ENCODE measurements at places on chromosomes 6 and 20. TPM values are rescaled to one million over a fixed set of nuclear protein-coding genes. Genes with fewer than 3 reads are reported as not detected.

BHLHE23 gene
- not detected for total RNA-seq

BNIP5 gene
- total RNA-seq: not detected

BCAS1 gene
- under 0.01 TPM for total RNA-seq

PLAGL1 gene
- 8.0 TPM for total RNA-seq

POPDC3 gene
- total RNA-seq: 6.7 TPM

MOCS3 gene
- 9.2 TPM for total RNA-seq

LST1 gene
- total RNA-seq: not detected

DNA sequence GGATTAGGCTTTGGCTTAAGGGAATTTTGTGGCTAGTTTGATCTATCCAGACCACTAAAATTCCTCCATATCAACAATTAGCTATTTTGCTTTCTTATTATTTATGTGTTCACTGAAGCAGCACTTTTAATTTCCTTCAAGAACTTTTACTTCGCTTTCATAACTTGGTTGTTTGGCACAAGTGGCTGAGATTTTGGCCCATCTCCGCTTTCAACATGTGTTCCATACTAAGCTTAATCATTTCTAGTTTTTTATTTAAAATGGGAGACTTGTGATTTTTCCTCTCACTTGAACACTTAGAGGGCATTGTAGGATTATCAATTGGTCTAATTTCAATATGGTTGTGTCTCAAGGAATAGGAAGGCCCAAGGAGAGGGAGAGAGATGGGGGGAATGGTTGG, 102.4 kb upstream of the HSF2 start:
- no peak for DNase-seq

GRCh38 chr6:72212686-72213085, 326.3 kb downstream of the RIMS1 start:
- DNase-seq: no peak

DNA sequence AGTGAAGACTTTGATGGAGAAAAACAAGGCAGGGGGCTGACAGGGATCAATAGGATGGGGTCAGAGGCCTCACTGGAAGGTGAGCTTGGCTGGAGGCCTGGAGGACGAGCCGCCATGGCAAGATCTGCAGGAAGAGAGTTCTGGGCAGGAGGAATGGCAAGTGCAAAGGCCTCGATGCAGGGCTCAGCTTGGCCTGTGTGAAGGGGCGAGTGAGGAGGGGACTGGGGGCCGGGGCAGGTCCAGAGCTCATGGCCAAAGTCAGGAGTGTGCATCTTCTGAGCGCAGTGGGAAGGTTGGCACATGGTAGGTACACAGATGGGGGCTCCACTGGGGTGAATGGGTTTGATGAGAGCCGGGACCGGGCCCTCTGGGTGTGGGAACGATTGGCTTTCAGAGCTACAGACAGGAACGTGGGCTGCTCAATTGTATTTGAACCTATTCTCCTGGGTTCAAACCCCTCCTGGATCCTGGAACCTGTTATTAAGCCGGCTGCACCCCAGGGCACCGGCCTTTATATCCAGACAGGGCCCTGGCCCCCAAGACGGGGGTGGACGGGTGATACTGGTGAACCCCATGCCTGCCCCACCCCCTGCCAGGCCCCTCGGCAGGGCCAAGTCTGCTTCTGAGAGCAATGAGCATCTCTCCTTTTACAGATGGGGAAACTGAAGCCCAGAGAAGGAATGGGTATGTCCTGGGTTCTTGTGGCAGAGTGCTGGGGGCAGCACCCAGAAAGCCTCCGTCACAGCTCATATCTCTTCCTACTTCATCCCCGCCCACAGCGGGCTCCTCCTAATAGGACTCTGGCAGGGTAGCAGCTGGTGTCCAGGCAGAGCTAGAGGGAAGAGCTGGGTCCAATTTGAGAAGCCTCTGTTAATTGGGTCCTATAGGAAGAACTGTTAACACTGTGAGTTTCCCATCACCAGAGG, 106.1 kb downstream of the CEBPB start:
- no peak for DNase-seq

DNA sequence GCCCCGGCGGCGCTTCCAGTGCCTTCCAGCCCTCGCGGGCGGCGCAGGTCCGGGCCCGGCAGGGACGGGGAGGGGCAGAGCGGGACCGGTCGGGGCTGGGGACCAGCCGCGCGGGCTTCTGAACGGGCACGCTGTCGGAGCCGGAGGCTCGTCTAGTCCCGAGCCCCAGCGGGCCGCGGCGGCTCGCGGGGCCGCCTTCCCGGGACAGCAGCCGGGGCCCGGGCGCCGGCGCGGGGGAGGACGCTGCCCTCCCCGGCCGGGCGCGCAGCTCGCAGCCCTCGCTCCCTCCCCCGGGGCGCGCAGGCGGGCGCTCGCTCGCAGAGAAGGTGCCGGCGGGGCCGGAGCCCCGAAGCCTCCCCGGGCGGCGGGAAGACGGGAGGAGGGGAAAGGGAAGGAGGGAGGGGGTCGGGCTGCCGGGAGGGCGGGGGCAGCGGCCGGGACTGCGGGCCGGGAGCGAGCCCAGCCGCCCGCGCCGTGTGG, 696 bp upstream of the SIRPA start:
- DNase-seq: peak; percentile 73

GRCh38 chr6:11869672-11870340, 91.2 kb upstream of the ADTRP start:
- peak; percentile 96 for DNase-seq

DNA sequence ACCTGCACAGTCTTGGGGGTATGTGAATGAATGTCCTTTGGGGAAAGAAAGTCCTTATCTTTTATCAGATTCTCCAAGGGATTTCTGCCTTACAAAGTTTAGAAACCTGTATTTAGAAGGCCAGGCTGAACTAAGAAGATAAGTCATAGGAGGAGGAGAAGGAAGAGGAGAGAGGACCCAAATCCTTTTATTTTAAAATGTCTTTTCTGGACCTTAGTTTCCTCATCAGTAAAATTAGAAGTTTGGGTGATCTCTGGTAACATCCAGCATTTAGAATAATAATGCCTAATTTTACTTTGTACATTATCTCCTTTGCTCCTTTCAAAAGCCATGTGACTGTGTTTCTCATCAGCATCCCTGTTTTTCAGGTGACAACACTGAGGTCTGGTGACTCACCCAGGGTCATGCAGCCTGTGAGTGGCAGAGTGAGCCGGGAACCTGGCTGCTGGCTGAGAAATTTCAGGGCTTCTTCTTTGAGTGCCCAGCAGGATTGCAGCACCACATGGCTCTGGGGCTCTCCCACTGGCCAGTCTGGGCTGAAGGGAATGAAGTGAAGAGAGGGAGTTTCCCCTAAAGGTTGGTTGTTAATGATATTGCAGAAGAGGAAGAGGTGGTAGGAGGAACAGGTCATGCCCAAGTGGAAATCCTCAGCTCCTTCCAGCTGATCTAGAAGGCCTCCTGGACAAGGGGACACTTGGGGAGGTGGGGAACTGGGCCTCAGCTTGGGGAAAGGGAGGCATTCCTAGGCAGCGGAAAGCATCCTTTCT, 34.0 kb downstream of the VEGFA start:
- DNase-seq: no peak

GRCh38 chr6:43671801-43672690, 15.5 kb downstream of the MRPS18A start:
- DNase-seq: peak; percentile 47

DNA sequence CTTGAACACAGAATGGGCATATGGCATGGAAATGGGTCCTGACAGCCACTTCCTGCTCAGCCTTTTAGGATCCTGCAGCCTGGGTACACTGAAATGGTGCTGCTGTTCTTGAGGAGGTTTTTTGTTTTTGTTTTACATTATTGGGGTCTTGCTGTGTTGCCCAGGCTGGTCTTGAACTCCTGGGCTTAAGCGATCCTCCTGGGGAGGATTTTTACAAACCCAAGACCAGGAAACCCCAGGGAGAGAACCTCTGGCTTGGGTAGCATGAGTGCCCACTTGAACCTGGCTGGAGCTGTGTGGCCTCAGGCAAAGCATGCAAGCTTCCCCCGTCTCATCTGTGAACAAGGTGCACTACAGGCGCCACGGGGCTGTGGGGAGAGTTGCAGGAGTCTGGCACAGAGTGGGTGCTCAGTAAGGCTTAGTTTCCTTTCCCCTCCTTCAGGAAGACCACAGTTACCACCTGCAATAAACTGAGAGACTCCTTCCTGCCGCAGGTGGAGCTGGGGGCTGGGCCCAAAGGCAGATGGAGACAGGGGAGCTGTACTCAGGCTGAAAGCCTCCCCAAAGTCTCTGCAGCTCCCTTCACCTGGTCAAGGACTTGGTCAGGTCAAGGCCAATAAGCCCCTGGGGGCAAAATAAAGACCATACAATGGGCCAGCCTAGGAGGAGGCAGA, 1.8 kb downstream of the SLA2 start:
- DNase-seq: no peak

GRCh38 chr6:94254689-94255088, 835.3 kb upstream of the EPHA7 start:
- DNase-seq: no peak

GRCh38 chr6:23003671-23004467, 434.5 kb downstream of the HDGFL1 start:
- no peak for DNase-seq

DNA sequence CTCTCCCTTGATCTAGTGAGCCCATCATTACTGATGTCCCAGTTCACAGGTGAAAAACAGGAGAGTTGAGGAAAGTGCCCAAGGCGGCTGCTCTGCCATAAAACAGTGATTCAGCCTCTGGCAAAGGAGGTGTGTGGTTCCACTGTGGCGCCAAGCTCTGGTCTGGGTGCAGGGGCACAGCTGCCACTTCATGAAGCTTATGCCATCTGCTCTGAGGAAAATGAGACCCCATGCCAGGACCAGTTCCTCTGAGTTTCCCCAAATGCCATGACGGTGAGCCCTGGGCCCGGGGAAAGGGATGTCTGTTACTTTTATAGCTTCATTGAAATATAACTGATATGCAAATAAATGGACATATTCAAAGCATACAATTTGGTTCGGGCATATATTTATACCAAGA, 33.7 kb upstream of the ZBP1 start:
- no peak for DNase-seq

DNA sequence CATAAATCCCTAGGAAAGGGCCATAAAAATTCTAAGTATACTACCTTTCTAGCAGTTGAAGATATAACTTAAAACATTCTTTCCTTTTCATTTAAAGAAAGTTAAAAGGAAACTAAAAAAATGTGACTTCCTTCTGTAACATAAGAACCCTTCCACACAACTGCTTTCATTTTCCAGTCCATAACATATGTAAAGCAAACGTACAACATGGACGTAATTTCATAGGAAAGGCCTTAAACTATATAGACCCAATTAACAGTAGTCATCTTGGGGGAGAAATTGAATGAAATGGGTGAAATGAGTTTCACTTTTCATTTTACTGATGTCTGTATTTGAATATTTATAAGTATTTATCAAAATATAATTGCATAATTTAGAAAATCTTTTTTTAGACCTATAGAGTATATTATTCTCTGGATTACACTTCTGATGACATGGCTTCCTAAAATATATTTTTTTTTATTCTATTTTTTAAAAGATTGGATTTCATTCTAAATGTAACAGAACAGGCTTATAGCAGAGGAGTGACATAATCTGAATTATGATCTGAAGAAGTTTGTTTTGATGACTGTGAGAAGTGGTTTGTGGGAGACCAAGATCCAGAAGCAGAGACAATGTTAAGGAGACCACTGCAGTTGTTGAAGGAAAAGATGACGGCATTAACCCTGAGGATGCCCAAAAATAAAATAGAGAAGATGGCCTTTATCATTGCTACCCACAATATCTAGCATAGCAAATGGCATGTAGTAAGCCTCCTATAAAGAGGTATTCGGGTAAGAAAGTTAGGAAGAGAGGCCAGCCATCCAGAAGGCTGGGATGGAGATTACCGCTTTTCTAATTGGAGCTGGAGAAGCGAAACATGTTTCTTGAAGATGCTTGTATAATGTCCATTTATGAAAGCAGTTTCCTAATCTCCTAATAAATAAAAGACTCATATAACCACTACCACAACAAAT, 260.4 kb downstream of the PTPRK start:
- DNase-seq: no peak

GRCh38 chr6:106103728-106104109, 17.6 kb downstream of the PRDM1 start:
- no peak for DNase-seq

DNA sequence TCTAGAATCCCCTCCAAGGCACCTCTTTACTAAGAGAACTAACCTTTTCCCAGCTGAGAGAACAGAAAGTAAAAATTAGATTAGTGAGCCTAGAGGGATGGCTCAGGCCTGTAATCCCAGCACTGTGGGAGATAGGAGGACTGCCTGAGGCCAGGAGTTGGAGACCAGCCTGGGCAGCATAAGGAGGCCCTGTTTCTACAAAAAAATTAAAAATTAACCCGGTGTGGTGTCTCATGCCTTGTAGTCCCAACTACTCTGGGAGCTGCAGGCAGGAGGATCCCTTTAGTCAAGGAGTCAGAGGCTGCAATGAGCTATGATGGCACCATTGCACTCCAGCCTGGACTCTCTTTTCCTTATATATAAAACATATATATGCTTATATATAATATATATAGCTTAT, 5.5 kb upstream of the OOEP start:
- DNase-seq: no peak

DNA sequence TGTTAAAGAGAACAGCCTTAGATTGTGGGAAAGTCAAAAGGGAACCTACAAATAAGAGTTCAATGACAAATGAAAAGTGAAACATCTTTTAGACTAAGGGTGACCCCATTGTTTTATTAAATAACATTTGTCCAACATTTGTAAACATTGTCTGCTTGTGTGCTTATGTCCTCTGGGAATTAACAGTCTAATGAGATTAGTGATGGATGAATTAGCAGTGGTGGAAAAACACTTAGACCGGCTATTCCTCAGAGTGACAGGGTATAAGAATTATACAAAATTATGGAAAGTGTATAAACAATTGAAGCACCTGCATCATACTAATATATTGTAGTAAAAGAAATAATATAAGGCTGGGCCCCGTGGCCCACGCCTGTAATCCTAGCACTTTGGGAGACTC, 29.3 kb upstream of the HFE start:
- no peak for DNase-seq
